ENCODE measurements at places on chromosomes 7 and 10. TPM values are rescaled to one million over a fixed set of nuclear protein-coding genes. Genes with fewer than 3 reads are reported as not detected.
A peak's percentile ranks its signal among the peaks of the same experiment; 100 is the strongest.

The KIAA1217 gene
- polyA plus RNA-seq = 0.83 TPM

DNA sequence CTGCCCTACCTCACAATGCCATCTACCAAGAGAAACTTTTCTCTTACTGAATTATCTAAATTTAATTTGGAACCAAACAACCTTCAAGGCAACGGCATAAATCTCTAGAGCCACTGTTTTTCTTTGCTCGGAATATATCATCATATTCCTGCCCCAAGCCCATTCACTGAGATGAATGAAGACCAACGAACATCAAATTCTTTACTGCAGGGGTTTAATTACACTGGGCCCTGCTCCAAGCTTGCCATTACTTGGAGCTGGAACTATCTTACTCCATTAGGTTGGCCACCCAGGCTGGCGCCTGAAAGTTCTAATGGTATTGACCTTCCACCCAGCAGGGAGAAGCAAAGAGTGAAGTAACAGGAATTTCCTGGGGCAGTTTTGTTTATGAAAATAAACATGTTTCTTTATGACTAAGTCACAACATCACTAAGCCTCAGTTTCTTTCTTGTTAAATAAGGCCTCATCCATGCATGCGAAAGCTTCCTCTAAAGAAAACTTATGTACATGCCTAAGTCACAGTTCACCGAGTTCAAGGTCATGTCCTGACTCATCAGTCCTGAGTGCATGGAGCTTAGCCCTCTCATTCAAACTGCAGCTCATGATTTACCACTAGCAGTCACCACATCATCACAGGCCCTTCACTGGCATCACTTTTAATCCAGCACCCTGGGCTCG, 42.1 kb upstream of the ANAPC16 start:
- DNase-seq = no peak

GRCh38 chr7:149020483-149020882, 7.8 kb downstream of the PDIA4 start:
- DNase-seq = no peak

- no peak for DNase-seq
Observed at GRCh38 chr7:140404565-140405065, 757 bp downstream of the RAB19 start.

GRCh38 chr10:100571084-100571856, 35.5 kb downstream of the HIF1AN start:
- no peak for DNase-seq

The ZNF365 gene
- polyA plus RNA-seq = 0.76 TPM

DNA sequence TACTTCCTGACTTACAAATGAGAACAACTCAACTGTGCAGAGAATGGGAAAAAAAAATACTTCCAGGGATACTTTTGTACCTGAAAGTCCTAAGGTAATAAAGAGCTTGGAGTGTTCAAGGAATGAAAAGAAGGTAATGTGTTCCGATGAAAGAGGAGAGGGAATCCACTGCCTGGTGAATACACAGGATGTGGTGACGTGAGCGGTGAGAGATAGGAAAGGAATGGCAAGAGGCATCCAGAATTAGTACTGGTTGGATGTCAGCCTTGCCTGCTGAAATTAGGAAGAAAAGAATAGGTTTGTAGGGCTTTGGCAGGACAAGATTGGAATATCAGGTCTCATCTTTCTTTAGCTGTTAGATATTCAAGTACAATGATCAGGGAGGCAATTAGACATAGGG, 347.7 kb downstream of the POM121L12 start:
- no peak for DNase-seq

GRCh38 chr7:139875821-139876241, 46.8 kb downstream of the TBXAS1 start:
- peak; percentile 18 for DNase-seq

The MUC3A gene
- polyA plus RNA-seq = not detected

GRCh38 chr7:46133072-46133471, 212.0 kb upstream of the IGFBP3 start:
- no peak for DNase-seq

The PNLIPRP2 gene
- not detected for polyA plus RNA-seq

GRCh38 chr10:32362571-32362970, 15.6 kb upstream of the EPC1 start:
- no peak for DNase-seq

DNA sequence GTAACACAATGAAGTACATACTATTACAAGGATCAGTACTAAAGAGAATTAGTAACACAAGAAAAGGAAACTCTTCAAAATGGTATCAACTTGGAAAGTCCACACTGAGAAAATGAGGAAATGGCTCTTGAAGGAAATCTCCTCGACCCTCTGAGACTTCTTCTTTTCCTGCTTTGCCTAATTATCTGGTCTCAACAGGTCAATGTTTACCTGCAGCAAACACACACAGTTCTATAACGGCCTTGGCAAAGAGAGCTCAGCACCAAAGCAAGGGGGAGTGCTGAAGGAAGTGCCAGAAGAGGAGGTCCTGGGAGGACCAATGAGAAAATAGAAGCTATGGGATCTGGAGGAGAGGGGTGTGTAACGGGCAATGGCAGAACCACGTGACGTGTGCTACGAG, 21.9 kb downstream of the CHCHD3 start:
- DNase-seq = no peak

Data from endothelial cell of umbilical vein (primary cell).